ENCODE measurements at places on chromosomes 1 and 21. TPM values are rescaled to one million over a fixed set of nuclear protein-coding genes. Genes with fewer than 3 reads are reported as not detected.

DNA sequence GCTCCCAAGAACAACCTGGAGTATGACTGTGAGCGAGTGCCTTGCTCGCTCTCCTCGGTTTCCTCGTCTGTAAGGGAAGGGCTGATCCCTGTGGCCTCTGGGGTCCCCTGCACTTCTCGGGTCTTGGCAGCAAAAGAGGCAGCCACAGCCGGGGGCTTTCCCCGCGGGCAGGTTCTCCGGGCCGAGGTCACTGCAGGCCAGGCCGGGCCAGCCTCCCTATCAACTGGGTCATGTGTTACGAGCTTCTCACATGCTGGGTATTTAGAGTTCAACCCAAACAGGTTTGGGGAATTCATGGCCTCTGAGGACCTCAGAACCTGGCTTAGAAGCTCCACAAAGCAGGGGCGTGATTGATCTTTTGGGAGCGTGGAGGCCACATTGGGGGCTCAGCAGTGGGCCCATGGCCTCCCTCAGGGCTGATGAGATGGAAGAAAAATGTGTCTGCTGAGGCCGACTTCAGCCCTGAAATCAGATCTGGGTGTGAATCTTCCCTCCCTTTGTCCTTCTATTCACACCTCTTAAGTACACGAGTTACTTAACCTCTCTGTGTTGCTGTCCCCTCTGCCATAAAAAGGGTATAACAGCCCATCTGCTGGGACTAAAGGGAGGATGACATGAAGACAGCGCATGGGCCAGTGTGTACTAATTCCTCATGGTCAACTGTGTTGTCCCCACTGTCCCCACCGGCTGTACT is 103.7 kb downstream of the PRDM2 start:
- DNase-seq, result no peak

Gene COL11A1
- polyA plus RNA-seq, result not detected

DNA sequence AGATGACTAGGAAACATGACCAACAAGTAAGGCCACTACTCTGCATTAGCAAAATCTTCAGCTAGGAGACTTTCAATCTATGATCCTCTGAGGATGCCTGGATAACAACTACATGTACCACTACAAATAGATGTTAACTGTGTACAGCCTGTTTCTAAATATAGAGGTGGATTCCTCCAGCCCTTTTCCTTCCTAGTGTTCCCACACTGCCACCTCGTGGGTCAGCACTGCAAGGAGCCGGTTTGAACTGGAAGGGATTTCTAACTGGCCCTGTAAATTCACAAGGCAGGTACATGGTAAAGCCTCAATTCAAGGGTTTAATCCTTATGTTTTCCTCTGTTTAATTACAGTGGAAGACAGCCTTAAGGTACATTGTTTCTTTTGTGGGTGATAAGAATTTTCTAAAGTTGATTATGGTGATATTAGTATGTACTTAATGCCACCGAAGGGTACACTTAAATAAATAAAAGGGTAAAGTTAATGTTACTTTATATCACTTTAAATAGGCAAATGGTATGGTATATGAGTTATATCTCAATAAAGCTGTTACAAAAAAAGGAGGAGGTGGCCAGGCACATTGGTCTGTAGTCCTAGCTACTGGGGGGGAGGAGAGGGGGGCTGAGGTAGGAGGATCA is 14.4 kb downstream of the SMYD3 start:
- DNase-seq, result peak; percentile 70

DNA sequence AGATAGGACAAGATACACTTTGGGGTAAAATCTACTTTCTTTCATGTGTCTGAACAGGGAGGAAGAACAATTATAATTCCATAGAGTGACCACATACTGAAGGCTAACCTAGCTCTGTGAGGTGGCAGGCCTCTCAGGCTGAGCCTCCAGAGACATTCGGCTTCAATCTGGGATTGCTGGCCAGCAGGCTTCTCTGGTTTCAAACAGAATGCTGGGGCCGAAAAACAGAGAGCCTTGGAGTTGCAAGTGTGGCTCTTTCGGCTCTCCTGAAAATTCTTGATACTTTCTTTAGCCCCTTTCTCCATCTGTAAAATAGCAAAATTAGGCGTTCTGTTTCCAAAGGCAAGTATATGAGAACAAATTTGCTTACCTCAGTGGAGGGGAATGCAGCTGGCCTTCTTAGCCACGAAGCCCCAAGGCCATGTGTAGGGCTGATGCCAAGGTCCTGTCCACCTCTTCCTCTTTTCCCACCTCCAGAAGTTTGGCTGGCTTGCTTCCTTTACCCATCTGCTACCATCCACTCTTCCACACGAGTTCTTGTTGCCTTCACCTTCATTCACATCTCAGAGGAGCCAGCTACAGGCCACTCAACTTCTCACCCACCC is 30.0 kb upstream of the UBE2U start:
- no peak for DNase-seq

GRCh38 chr1:151290709-151291303 is 8.7 kb downstream of the ZNF687 start:
- DNase-seq, result no peak

Measured in small intestine (tissue), 16 donors.